Stimulated activated CD4-positive, alpha-beta T cell treated with anti-CD3 and anti-CD28 coated beads, TNF-alpha, amount 100 ng/mL, for 1 hour (primary cell): ENCODE measurements at places on chromosomes 12 and 14.

DNA sequence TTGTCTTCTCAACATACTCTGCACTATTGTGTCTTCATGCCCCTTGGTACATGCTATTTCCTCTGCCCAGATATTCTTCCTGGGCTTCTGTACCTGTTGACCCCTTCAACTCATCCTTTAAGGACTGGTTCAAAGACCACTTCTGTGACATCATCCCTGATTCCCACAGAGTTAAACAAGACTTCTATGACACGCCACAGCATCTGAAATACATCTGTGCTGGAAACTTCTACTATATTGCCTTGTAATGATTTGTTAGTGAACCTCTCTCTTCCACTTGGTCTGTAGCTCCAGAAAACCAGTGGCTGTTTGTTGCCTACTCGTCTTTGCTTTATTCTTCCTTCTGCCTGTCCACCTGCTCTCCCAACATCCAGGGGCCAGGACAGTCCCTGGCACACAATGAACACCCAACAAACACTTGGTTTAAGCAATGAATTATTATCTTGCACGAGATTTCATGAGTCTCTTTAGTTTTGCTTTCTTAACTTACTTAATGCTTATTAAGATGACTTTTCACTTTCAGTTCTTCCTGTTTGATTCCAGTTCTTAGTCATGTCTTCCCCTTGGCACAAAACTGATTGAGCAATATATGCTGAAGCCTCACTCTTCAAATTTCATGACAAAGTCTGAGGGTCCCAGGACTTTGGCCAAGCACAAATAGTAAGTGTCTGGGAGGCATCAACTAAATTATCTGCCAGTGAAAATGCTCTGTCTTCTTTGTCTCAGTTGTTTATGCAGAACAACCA is 485.9 kb downstream of the APAF1 start:
- no peak for DNase-seq

DNA sequence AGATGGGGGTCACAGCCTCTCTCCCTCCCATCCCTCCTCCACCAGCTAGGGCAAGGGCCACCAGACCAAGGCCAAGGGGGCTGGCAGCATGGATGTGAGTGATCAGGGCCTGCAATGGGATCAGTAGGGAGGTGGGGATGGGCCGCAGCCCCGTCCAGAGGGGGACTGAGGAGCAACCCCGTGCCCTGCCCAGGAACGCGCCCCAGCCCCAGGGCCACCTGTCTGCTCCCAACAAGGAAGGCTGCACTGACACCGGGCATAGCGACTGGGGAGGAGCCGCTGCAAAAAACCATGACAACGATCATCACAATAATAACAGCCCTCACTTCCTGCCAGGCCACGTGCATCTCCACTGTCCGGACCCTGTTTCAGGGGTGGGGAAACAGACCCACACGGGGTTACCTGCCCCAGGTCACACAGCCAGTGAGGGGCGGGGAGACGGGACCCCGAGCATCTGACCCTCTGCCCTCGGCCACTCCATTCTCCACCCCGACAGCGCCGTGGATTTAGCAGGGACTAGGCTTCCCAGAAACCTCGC is 24.3 kb downstream of the NCOR2 start:
- DNase-seq: no peak

- DNase-seq: no peak
Observed at GRCh38 chr14:56759633-56760032, 50.6 kb downstream of the OTX2 start.

- DNase-seq: peak; percentile 24
Observed at GRCh38 chr12:53676656-53677015, 753 bp upstream of the ATP5MC2 start.

- DNase-seq: no peak
Observed at GRCh38 chr14:74502236-74503019, 8.9 kb downstream of the ISCA2 start.

GRCh38 chr12:29741342-29742241 is 42.1 kb downstream of the TMTC1 start:
- DNase-seq: no peak

- no peak for DNase-seq
Observed at GRCh38 chr14:76698631-76699030, 62.6 kb upstream of the VASH1 start.

GRCh38 chr14:56092763-56093162 is 25.4 kb upstream of the PELI2 start:
- DNase-seq: no peak

DNA sequence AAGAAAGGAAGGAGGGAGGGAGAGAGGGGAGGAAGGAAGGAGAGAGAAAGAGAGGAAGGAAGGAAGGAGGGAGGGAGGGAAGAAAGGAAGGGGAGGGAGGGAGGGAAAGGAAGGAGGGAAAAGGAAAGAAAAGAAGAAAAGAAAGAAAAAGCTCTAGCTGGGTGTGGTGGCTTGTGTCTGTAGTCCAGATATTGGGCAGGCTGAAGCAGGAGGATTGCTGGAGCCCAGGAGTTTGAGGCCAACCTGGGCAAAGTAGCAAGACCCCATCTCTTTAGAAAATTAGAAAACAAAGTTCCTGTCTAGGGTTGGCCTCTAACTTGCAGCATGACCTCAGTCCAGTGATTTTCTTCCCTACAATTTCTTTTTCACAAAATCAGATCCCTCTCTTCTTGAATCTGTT is 208.2 kb upstream of the NUDT4 start:
- DNase-seq: no peak

GRCh38 chr14:104546591-104547309 is 32.8 kb upstream of the C14orf180 start:
- DNase-seq: no peak

DNA sequence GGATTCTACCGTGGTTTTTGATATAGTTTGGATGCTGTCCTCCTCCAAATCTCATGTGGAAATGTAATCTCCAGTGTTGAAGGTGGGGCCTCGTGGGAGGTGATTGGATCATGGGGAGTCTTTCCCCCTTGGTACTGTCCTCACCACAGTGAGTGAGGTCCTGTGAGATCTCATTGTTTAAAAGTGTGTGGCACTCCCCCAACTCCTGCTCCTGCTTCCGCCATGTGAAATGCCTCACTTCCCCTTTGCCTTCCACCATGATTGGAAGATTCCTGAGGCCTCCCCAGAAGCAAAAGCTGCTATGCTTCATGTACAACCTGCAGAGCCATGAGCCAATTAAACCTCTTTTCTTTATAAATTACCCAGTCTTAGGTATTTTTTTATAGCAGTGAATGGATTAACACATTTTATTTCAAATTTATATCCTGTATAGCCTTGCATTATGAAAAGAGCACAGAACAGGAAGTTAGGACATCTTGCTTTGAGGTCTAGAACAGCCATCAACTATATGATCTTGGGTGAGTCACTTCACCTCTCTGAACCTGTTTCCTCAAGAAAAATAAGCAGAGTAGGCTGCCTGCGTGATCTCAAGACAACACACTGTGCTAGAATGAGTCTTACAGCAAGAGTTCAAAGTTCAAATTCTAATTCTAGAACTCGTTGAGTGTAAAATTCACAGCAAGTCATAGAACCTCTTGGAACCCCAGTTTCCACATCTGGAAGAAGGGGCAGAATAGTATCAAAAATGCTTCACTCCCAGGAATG is 160.9 kb upstream of the EEA1 start:
- no peak for DNase-seq

DNA sequence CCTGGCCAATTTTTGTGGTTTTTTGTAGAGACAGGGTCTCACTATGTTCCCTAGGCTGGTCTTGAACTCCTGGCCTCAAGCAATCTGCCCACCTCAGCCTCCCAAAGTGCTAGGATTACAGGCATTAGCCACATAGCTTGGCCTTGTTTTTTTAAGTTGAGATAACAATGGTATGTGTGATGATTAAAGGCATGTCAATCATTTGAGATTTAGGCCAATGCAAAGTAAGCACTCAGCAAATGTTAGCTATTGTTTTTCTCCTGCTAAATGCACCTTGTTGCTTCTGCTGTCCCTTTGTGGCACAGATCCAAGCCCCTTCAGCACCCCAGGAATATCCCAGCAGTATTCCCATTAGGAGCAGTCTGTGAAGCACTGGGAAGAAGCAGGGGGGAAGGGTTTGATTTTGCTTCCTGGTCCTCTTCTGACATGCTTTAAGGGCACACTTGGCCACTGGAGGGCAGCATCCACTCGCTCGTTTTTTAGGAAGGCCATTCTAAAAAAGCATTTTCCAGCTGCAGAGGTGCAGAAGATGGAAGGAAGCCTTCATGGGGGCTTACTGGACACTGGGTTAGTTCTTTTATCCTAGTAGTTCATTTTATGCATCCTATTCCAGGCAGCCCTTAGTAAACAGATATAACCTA is 70.2 kb upstream of the ZFP36L1 start:
- DNase-seq: peak; percentile 25

GRCh38 chr14:32033543-32033942 is 43.6 kb upstream of the ARHGAP5 start:
- no peak for DNase-seq

DNA sequence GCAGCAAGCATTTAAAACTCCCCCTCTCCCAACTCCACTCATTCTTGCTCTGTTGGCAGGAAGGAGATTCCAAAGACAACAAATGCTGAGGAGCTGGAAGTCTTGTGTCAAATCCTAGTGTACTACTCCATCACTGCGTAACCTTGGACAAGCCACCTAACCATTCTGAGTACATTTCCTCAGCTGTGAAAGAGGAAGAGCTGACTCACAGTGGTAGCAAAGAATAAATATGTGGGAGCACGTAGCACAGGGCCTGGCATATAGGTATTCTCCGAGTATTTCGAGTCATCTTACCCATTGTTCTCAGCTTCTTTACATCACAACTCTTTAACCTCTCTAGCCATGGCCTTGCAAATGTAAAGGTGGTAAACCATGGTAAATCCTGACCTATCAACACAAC is 28.7 kb downstream of the EGLN3 start:
- no peak for DNase-seq

GRCh38 chr12:117100851-117101673 is 1.8 kb upstream of the TESC start:
- no peak for DNase-seq

DNA sequence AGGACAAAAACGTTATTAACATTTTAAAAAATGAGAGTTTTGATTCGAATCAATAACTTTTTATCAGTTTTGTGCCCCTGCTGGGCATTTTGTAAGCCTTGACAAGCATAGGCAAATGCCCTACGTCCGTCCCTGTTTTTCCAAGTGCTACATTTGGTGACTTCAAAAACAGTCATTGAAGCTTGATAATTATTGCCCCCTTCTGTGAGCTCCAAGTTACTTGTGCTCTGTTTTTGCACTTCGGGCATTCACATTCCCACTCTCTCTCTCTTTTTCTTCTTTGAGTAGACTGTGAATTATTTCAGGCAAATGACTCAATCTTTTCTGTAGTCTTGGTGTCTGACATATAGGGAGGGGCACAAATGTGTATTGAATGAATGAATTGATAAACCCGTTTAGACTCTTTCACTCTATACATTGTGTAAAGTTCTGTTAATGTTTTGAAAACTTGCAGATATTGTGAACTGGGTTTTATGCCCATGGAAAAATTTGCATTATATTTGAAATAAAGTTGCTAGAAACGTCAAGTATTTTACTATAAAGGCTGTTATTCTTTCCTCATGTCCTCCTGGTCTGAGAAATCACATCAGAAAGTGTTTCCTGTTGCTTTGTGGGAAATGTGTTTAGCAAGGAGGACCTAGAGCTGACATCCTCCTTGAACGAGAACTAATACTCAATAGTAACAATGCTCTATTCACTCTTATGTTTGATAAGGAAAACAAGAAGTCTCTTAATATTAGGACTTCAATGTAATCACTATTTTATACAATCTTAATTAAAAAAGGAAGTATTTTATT is 1.4 kb downstream of the APAF1 start:
- DNase-seq: no peak

- no peak for DNase-seq
Observed at GRCh38 chr12:66354291-66354690, 52.0 kb downstream of the HELB start.

GRCh38 chr12:106135075-106135474 is 3.7 kb downstream of the NUAK1 start:
- DNase-seq: no peak

DNA sequence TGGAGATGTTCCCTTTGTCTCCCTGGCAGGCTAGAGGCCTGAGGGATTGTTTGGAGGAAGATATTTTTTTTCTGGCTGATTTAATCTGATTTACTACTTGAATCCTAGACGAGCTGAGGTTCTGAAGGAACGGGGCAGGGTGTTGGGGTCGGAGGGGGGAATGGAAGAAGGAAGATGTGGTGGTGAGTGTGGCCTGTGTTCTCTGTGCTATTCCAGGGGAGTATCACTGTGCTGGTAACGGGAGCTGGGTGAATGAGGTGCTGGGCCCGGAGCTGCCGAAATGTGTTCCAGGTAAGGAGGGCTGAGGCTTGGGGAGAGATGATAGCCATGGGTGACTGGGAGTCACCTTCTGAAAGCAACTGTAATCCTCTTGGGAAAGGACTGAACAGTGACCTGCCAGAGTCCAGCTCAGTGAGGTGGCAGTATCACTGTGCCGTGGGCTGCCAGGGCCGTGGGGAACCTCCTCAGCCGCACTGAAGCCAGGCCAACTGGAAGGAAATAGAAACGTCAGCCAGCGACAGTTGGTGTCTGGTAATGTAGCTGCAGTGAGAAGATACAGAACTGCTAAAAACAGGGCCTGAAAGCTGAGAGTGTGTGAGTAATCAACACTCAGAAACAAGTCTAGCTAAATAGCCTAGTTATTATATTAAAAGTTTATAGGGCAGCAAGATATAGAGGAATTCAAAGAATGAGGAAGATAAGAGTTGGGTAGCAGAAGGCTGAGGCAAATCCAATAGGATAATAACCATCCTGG is 7.9 kb downstream of the C1S start:
- DNase-seq: no peak

DNA sequence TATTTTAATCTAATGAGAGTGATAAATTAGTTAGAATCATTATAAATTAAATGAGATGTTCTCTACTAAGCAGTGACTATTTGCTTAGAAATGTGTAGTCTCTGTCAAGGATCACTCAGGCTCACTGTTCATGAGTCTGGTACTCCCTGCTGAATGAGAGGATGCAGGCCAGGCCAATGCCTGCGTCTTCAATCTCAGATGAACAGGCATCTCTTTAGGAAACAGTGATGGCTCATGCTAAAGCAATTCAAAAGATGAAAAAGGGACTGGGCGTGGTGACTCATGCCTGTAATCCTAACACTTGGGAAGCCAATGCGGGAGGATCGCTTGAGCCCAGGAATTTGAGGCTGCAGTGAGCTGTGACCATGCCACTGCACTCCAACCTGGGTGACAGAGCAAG is 106.8 kb downstream of the ZFC3H1 start:
- DNase-seq: no peak

- no peak for DNase-seq
Observed at GRCh38 chr12:105226219-105226618, 9.8 kb downstream of the APPL2 start.

DNA sequence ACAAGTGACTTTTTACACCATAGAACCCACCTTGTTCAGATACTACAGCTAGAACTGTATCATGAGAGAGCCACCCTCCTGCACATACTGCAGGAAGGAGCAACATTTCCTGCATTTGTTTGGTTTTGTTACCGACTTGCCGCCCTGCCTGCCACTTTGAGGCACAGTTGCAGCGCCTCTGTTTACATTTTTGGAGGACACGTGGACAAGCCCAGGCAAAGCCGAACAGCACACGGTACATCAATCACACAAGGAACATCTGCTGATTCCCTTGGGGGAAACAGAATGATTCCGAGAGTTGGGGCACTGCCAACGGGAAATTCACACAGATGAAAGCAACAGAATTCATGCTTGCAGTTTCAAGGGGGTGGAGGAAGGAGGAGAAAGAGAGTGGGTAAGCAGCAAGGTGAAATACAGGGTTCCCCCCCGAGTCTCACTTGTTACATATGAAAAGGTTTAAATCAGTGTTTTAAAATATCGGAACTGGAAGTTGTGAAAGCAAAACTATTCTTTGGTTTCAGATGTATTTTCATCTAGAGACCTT is 110.7 kb downstream of the BTG1 start:
- DNase-seq: peak; percentile 12
